Epithelial cell of proximal tubule (primary cell): ENCODE measurements at places on chromosomes 2 and 18.

DNA sequence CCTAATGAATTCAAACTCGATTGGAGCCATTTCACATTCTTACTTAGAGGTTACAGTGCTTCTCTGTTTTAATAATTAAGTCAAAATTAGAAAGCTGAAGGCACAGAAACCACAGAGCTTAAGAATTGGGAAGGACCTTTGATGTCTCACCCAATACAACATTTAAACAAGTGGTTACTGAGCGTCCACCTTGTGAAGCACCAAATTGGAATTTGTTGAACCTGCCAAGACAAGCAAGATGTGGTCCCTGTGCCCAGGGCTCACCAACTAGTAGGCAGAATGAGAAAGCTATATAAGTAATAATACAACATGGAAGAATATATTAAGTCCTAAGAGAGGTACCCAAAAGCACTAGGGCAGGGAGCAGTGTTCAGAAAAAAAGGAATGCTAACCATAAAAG, 64.5 kb upstream of the NPAS2 start:
- no peak for DNase-seq

DNA sequence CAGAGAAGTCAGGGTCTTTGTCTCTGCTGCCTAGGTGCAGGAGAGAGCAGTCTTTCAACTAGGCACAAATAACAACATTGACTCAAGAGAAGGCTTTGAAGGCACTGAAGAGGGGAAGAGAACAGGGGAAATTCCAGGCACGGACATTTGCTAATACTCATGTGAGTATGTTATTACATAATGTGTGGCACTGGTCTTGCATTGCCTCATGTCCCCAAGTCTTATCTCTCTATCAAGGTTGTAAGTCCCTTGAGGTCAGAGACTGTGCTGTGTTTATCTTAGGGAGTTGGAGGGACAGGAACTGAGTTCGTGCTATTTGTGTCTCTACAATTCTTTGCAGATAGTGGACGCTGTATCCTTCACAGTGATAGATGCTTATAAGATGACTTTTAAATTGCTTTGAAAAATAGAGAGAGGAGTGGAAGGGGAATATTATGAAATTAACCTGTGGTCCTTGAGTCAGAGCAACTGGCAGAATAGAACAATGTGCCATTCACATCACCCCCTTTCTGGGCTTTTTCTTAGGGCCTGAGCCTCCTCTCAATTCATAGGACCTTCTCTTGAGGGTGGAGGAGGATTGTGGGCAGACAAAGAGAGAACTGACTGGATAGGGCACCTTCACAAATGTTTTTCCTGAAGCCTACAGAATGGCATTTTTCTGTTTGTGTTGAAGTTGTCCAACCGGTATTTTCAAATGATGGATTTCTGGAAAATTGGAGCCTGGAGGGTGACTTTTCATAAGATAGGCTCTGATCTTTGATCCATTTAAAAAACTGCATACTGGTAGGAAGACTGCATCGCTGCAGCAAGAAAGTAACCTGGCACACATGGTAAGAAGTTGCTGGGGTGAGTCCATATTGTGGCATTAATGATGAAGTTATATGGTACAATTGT, 96.6 kb upstream of the CXCR4 start:
- no peak for DNase-seq

- no peak for DNase-seq
These were observed 28.4 kb upstream of the SUCLG1 start for GRCh38 chr2:84487298-84487996.

DNA sequence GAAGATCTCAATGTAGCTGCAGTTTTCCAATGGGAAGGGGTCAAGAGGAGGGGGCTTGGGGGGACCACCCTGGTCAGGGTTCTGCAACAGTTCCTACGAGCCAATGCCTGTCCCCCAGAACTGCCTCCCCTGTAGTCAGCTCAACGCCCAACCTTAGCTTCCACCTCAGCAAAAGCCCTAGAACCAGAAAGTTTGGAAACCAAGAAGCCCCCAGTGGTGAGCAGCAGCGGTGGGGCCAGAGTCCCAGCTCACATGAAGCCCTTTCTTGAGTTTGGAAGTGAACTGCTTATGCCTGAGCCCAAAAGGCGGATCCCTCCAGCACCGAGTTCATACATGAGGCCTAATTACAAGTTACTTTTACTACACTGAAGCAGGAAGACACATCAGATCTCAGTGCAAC, 162.4 kb downstream of the HDAC4 start:
- no peak for DNase-seq

GRCh38 chr18:61333271-61333745, at the start of gene CDH20:
Gene CDH20 (plus strand): TSS chr18:61333430.
- DNase-seq = no peak

GRCh38 chr18:79345981-79346380, 49.7 kb upstream of the NFATC1 start:
- no peak for DNase-seq

GRCh38 chr2:56128235-56128634, 55.6 kb upstream of the CCDC85A start:
- no peak for DNase-seq

GRCh38 chr2:58155160-58155778, 85.9 kb downstream of the FANCL start:
- no peak for DNase-seq

DNA sequence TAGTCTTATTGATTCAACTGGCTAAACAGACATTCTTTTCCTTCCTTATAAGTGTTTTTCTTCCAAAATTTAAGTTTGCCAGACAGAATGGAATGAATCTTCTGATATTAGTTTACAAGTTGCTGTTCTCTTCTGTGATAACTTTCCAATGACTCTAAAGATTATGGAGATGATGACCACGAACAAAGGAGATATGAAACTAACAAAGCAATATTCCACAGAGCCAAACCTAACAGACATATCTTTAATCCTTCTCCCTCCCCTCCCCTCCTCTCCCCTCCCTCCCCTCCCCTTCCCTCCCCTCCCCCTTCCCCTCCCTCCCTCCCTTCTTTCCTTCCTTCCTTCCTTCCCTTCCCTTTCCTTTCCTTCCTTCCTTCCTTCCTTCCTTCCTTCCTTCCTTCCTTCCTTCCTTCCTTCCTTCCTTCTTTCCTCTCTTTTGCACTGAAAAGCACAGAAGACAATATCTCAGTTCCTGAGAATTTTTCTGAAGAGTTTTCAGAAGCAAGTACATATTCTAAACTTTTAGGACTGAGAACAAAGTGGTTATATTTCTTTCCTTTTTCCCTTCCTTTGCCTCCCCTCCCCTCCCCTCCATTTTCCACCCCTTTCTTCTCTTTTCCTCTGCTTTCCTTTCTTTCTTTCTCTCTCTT, 89.9 kb downstream of the KCNH7 start:
- DNase-seq = no peak

DNA sequence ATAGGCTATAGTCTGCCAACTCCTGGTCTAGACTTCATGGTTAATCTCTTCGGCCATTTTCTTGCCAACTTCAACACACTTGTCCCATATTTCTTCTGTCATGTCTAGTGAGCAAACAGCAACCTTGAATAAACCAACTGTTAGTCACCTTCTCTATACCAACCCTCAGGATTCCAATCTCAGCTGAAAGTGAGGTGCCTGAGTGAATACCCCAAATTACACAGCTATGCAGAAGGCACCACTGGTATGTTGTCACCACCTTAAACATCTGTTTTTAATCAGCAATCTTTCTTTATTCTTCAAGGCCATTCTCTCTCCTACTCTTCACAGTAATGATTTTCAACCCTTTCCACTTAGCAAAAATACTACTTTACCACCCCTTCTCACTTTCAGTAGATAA, 39.3 kb downstream of the THOC1 start:
- DNase-seq = no peak

DNA sequence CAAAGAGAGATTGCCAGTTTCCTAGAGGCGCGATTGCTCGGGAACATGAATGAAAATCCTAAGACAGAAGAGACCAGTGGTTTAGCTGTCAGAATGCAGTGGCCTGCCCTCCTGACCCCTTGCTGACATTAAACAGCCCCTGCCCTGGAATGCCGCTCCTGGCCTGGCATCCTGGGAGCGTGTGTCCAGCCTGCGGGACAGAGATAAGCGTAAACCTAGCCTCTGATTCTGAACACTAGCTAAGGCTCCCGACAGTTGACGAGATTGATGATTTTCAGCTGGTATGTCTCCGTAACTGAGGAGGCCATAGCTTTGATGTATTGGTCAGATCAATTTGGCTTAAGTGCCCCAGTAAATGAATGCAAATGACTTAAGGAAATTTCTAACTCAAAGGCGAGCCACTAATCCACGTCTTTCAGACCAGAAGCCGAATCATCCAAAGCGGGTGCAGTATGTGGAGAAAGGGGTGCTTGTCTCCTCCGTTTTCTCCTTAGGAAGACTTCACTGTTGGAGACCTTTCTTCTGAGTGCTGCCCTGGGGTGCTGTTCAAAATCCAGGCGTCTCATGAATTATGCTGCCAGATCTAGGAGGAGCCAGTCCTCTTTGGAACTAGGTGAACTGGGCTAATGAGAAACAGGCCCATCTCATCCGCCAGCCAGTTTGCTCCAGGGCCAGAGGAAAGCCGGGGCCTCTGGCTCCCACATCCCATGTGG, 142.5 kb upstream of the L3MBTL4 start:
- DNase-seq = no peak

- DNase-seq = no peak
These were observed 21.2 kb upstream of the RPL37A start for GRCh38 chr2:216477283-216478035.

GRCh38 chr2:239274391-239275043, 126.3 kb downstream of the HDAC4 start:
- no peak for DNase-seq

GRCh38 chr2:150483532-150483931, 3.9 kb downstream of the RND3 start:
- DNase-seq = no peak

GRCh38 chr2:24819442-24820174, 26.4 kb downstream of the CENPO start:
- DNase-seq = no peak

- DNase-seq = no peak
These were observed 51.7 kb downstream of the COX7A2L start for GRCh38 chr2:42309366-42309765.

DNA sequence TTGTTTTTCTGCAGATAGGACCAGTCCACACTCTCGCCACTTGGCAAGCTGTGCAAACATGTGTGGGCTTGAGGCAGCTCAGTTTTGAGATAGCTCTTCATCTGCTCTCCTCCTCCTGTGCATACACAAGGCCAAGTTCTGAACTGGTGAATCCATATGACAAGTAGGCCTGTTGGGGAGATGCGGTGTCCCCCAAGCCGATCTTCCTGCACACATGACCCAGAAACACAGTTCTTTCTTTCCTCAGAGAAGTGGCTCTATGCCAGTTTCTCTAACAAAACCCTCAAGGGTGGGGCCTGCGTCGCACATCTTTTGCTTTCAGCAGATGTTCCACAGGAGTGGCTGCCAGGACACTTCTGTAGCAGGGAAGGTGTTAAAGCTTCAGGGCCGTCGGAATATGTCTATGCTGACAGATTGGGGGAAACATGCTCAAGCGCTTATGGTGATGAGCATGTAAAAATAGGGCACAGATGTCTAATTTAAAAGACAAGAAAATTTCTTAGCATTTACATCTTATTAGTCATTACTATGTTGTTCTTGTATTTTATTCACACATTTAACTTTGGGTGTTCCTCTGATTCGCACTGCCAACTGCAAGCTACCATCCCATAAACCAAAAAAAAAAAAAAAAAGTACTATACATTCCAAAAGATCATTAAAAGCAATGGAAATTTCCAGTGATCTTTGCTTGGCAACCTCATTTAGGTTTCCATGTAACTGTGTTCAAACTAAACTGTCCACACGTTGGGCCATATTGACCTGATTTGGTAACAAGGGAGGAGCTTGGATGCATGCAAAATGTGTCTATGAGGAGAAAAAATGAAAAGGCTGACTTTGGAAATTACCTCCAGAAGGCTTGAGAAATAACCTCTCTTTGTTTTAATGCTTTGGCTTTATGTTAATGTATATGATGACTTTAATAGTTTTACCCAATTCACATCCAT, 1055.5 kb upstream of the KLHL29 start:
- DNase-seq = no peak
